Activated T-helper 1 cell treated with anti-CD3 and anti-CD28 coated beads, Interleukin-12 subunit alpha, Interleukin-12 subunit beta, Interleukin-2, Interleukin-4 antibody, amounts not matched to agents 30 ng/mL and 10 ng/mL and 1 ng/mL, durations not matched to agents 14 hours and 24 hours and 36 hours (primary cell): ENCODE measurements at places on chromosomes 7 and 10.
A peak's percentile ranks its signal among the peaks of the same experiment; 100 is the strongest.

- H3K27me3 ChIP-seq = no peaks in the 10 kb centered on the region
- peaks cover 9% of the 10 kb centered on the region for H3K36me3 ChIP-seq
- no peak for DNase-seq
Observed at GRCh38 chr7:47951374-47951773, 3.1 kb upstream of the PKD1L1 start.

DNA sequence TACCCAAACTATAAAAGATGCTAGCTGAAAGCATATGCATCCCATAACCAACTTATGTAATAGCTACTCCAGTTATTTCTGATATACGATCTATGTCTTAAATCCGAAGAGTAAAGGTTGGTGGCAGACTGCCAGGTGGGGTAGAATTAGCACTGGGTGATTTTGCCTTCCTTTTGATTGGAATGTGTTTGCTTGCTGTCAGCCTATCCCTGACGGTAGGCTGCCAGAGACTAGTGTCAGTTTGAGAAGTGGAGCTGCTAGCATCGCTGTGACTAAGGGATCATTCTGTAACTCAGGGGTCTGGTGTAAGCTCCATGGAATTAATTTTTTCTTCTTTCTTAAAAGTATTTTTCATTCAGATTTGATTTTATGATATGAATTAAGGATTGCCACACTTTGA is 9.5 kb upstream of the SEM1 start:
- no peaks in the 10 kb centered on the region for H3K4me1 ChIP-seq
- no peak overlapping the region for H3K27ac ChIP-seq
- H3K36me3 ChIP-seq = no peaks in the 10 kb centered on the region
- H3K4me3 ChIP-seq = no peak overlapping the region
- peaks cover 25% of the 10 kb centered on the region for H3K27me3 ChIP-seq

DNA sequence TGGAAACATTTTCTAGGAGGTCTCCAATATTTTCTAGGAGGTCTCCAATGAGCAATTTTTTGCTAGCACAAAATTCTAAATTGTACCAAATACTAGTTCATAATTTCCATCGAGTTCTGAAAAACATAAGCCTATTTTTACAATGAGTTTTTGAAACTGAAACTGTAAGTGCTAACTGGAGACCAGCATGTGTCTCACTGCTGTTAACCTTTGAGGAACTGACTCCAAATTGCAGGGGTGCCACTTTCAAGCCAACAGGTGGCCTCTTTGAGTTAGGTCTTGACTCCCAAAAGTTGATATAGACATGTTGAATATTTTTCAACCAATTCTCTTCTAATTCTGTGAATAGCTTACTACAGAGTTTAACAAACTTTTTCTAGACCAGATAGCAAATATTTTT is 58.8 kb downstream of the CAV1 start:
- H3K27ac ChIP-seq = no peak overlapping the region
- peaks cover 5% of the 10 kb centered on the region for H3K27me3 ChIP-seq
- peaks cover 27% of the 10 kb centered on the region for H3K4me1 ChIP-seq
- H3K4me3 ChIP-seq = no peak overlapping the region
- H3K36me3 ChIP-seq = no peaks in the 10 kb centered on the region
- no peak for DNase-seq

- no peak overlapping the region for H3K4me3 ChIP-seq
- peaks cover 4% of the 10 kb centered on the region for H3K27me3 ChIP-seq
Observed at GRCh38 chr7:94303695-94304094, 91.0 kb upstream of the COL1A2 start.

GRCh38 chr10:6035101-6035834 is 26.9 kb downstream of the IL2RA start:
- no peak for DNase-seq
- H3K27me3 ChIP-seq = no peaks in the 10 kb centered on the region
- H3K36me3 ChIP-seq = peaks cover 83% of the 10 kb centered on the region
- H3K4me1 ChIP-seq = peaks cover 85% of the 10 kb centered on the region
- peak overlapping the region; percentile 83 for H3K27ac ChIP-seq
